CD8-positive, alpha-beta memory T cell (primary cell): ENCODE measurements at places on chromosomes 3 and 15. TPM values are rescaled to one million over a fixed set of nuclear protein-coding genes. Genes with fewer than 3 reads are reported as not detected.
A peak's percentile ranks its signal among the peaks of the same experiment; 100 is the strongest.

DNA sequence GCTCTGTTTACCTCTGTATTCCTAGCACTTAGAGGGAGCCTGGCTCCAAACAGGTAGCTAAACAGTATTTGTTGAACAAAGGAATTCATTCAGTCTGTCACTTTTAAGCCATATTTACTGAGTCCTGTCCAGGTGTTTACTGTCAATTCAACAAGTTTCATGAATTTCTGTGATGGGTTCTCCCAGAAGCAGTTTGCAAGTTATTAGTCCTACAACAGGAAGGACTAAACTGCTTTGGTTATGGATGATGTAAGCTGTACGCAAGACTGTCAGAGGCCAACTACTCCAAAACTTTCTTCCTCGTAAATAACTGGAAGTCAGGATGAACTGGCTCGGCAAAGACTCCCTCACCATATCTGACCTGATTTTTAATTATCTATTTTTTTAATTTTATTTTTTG lies 25.1 kb downstream of the STIMATE start:
- H3K36me3 ChIP-seq, result no peaks in the 10 kb centered on the region
- no peak for DNase-seq
- H3K27ac ChIP-seq, result no peak overlapping the region
- no peaks in the 10 kb centered on the region for H3K27me3 ChIP-seq
- no peak overlapping the region for H3K4me3 ChIP-seq

- no peak overlapping the region for H3K4me3 ChIP-seq
- DNase-seq, result no peak
Measured at GRCh38 chr3:52093756-52094545, 37.6 kb upstream of the DUSP7 start.

DNA sequence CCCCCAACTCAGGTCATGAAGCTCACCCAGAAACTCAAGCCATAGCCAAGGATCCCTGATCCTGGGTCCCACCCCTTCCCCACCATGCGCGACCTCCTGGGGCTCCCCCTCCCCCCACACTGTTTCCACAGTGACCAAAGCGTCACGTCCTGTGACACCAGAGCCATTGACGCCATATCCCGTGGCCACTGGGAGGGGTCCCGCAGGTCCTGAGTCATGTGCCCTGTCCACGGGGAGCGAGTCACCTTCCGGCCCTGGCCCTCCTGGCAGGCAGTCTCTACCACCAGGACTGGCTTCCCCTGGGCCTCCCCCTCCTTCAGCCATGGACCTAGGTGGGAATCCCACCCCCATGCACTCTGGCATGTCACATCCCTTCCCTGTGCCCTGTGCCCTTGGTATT lies 15.6 kb downstream of the SEMA3F start:
- no peak overlapping the region for H3K27ac ChIP-seq
- no peak for DNase-seq
- no peaks in the 10 kb centered on the region for H3K27me3 ChIP-seq
- H3K36me3 ChIP-seq, result no peaks in the 10 kb centered on the region

- DNase-seq, result no peak
- no peaks in the 10 kb centered on the region for H3K27me3 ChIP-seq
- no peak overlapping the region for H3K4me3 ChIP-seq
Measured at GRCh38 chr15:70519616-70520015, 243.7 kb downstream of the UACA start.

- no peaks in the 10 kb centered on the region for H3K4me1 ChIP-seq
- no peak overlapping the region for H3K27ac ChIP-seq
- peaks cover 5% of the 10 kb centered on the region for H3K36me3 ChIP-seq
- no peak for DNase-seq
- H3K27me3 ChIP-seq, result no peaks in the 10 kb centered on the region
Measured at GRCh38 chr3:119402791-119403190, 60.6 kb downstream of the TMEM39A start.

DNA sequence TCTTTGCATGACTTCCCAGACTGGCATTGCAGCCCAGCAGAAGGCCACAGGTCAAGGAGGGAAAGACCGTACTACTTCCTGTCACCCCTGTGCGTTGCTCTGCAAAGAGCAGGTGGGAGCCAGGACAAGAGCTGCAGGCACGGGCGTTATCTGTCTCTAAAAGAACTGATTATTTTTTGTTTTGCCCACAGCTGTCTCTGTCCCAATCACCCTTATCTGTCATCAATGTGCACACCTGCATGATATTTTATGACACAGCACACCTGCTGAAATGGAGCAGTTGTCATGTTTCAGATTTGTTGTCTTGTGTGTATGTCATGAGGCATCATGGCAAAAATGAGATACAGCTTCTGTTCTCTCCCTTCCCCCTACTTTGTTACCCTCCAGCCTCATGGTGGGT lies 58.8 kb downstream of the SLCO3A1 start:
- no peak overlapping the region for H3K27ac ChIP-seq
- H3K4me3 ChIP-seq, result no peak overlapping the region
- H3K4me1 ChIP-seq, result no peaks in the 10 kb centered on the region

DNA sequence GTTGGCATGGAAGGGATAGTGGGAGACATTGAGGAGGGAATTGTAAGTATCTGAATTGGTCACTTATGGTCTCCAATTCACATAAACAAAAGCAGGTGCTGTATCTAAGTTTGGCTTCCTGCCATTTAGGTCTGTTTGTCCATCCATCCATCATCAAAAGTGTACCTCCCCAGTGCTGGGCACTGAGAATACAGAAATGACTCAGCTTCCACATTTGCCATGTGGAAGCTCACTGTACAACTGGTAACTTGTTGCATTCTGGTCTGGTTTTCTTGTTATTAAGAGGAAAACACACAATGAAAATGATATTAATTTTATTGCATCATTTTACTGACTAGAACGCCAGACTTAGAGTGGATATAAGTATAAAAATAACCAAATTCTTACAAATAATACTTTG lies 30.9 kb upstream of the MUC13 start:
- peaks cover 7% of the 10 kb centered on the region for H3K36me3 ChIP-seq
- no peak overlapping the region for H3K27ac ChIP-seq
- DNase-seq, result no peak

- no peaks in the 10 kb centered on the region for H3K4me1 ChIP-seq
- H3K4me3 ChIP-seq, result no peak overlapping the region
- no peaks in the 10 kb centered on the region for H3K36me3 ChIP-seq
- DNase-seq, result no peak
- no peak overlapping the region for H3K27ac ChIP-seq
Measured at GRCh38 chr3:176587089-176587488, 610.2 kb downstream of the TBL1XR1 start.

DNA sequence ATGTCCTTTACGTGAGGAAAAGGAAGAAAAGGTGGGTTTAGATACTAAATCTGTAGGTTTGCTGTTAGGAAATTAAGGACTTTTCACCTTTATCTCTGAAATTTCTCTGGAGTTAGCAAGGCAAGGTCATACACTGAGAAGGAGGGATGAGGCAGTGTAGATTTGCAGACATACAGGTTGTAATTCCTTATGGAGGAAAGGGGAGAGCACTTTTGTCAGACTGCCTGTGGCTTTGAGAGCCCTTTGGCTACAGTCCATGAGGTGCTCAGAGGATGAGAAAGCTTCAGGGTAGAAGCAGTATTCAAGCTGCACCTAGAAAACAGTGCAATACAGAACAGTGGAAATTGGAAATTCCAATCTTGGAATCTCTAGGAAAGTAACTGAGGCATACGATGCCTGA lies 8.3 kb downstream of the RPL14 start:
- H3K27ac ChIP-seq, result no peak overlapping the region
- peaks cover 12% of the 10 kb centered on the region for H3K36me3 ChIP-seq
- DNase-seq, result no peak
- H3K4me1 ChIP-seq, result peaks cover 20% of the 10 kb centered on the region
- no peak overlapping the region for H3K4me3 ChIP-seq

- no peak overlapping the region for H3K27ac ChIP-seq
- H3K4me3 ChIP-seq, result peak overlapping the region; percentile 34
- H3K36me3 ChIP-seq, result no peaks in the 10 kb centered on the region
- no peaks in the 10 kb centered on the region for H3K27me3 ChIP-seq
- no peaks in the 10 kb centered on the region for H3K4me1 ChIP-seq
Measured at GRCh38 chr15:45429941-45430792, 51.8 kb upstream of the GATM start.

- H3K27me3 ChIP-seq, result no peaks in the 10 kb centered on the region
- no peak for DNase-seq
- H3K36me3 ChIP-seq, result no peaks in the 10 kb centered on the region
Measured at GRCh38 chr15:79989682-79990081, 18.7 kb upstream of the BCL2A1 start.

The RTP1 gene
- polyA plus RNA-seq, result not detected

The IL17RB gene
- polyA plus RNA-seq, result 0.98 TPM

The PARP15 gene
- 8.5 TPM for polyA plus RNA-seq

The MCF2L2 gene
- polyA plus RNA-seq, result 0.78 TPM

The MCTP2 gene
- polyA plus RNA-seq, result 13.6 TPM

The GOLGA6D gene
- polyA plus RNA-seq, result not detected

The MST1R gene
- not detected for polyA plus RNA-seq
